Fibroblast of lung (primary cell): ENCODE measurements at places on chromosomes 4 and X. TPM values are rescaled to one million over a fixed set of nuclear protein-coding genes. Genes with fewer than 3 reads are reported as not detected.

Gene FREM3
- not detected in 2 replicates for polyA plus RNA-seq

Gene FABP2
- not detected in 2 replicates for polyA plus RNA-seq

Gene SCML2
- 1.7 and 2.3 TPM in 2 replicates for polyA plus RNA-seq

Gene SASH3
- polyA plus RNA-seq, result not detected in 2 replicates

Gene SLITRK4
- polyA plus RNA-seq, result 0.01 TPM in 2 replicates

Gene CENPU
- 15.5 and 26.9 TPM in 2 replicates for polyA plus RNA-seq

Gene TRPC5OS
- polyA plus RNA-seq, result 0.02 TPM in 1 of 2 replicates, not detected in the other

Gene TSR2
- 25.8 and 29.9 TPM in 2 replicates for polyA plus RNA-seq

Gene TLR10
- polyA plus RNA-seq, result not detected in 2 replicates

Gene XPNPEP2
- polyA plus RNA-seq, result 0.16 and 0.61 TPM in 2 replicates

Gene CRMP1
- 0.02 and 2.7 TPM in 2 replicates for polyA plus RNA-seq

Gene NR3C2
- polyA plus RNA-seq, result 1.9 and 9.9 TPM in 2 replicates

Gene XAGE1A
- polyA plus RNA-seq, result not detected in 2 replicates

Gene CLGN
- 3.4 and 11.2 TPM in 2 replicates for polyA plus RNA-seq

Gene LRIT3
- 0.01 TPM in 2 replicates for polyA plus RNA-seq

Gene EXOC1L
- polyA plus RNA-seq, result not detected in 2 replicates

Gene PTPN13
- polyA plus RNA-seq, result 14.7 and 16.5 TPM in 2 replicates

Gene SPIN4
- polyA plus RNA-seq, result 8.7 and 9.5 TPM in 2 replicates

Gene PRRG3
- 0.03 TPM in 1 of 2 replicates, not detected in the other for polyA plus RNA-seq

Gene UVSSA
- 4.0 and 4.6 TPM in 2 replicates for polyA plus RNA-seq

Gene CPXCR1
- not detected in 2 replicates for polyA plus RNA-seq

Gene CDKL2
- polyA plus RNA-seq, result 0.40 and 0.44 TPM in 2 replicates

Gene ZNF141
- 3.3 and 5.1 TPM in 2 replicates for polyA plus RNA-seq

Gene BST1
- polyA plus RNA-seq, result 24.0 and 48.8 TPM in 2 replicates

Gene GATA1
- 0.07 TPM in 1 of 2 replicates, not detected in the other for polyA plus RNA-seq

Gene DCAF8L2
- not detected in 2 replicates for polyA plus RNA-seq

Gene LEF1
- polyA plus RNA-seq, result 2.6 and 8.8 TPM in 2 replicates

Gene ARSH
- polyA plus RNA-seq, result not detected in 2 replicates

Gene DBET
- polyA plus RNA-seq, result not detected in 2 replicates

Gene BMPR1B
- 0.23 and 0.45 TPM in 2 replicates for polyA plus RNA-seq

Gene PAGE4
- polyA plus RNA-seq, result not detected in 2 replicates

Gene FAAH2
- 0.02 TPM in 1 of 2 replicates, not detected in the other for polyA plus RNA-seq

Gene FANCB
- 1.5 and 3.1 TPM in 2 replicates for polyA plus RNA-seq

Gene NDUFC1
- 36.9 and 40.1 TPM in 2 replicates for polyA plus RNA-seq

Gene CD38
- polyA plus RNA-seq, result 0.02 TPM in 1 of 2 replicates, not detected in the other

Gene ZFP92
- polyA plus RNA-seq, result 0.06 and 0.09 TPM in 2 replicates

Gene RIPPLY1
- not detected in 2 replicates for polyA plus RNA-seq

Gene SCARB2
- polyA plus RNA-seq, result 149 and 195 TPM in 2 replicates

Gene STAP1
- polyA plus RNA-seq, result not detected in 2 replicates

Gene CXCL1
- 1.2 and 1.4 TPM in 2 replicates for polyA plus RNA-seq

Gene SLC9A6
- polyA plus RNA-seq, result 22.2 and 23.6 TPM in 2 replicates
